ENCODE measurements at places on chromosomes 3 and 15.

GRCh38 chr3:78506061-78506460 lies 1261.7 kb downstream of the ROBO1 start:
- DNase-seq = no peak

- no peak for DNase-seq
These were observed 716.2 kb downstream of the DIPK2A start for GRCh38 chr3:144687862-144688261.

- no peak for DNase-seq
These were observed 408.7 kb downstream of the CNTN6 start for GRCh38 chr3:1501406-1502115.

GRCh38 chr3:102106416-102107097 lies 257.2 kb downstream of the NFKBIZ start:
- DNase-seq = no peak

GRCh38 chr3:52393131-52393807 lies 51.6 kb downstream of the SEMA3G start:
- no peak for DNase-seq

Measured in endothelial cell (in vitro differentiated cells).